Left cardiac atrium (tissue), 4 donors: ENCODE measurements at places on chromosomes 2 and 18.

DNA sequence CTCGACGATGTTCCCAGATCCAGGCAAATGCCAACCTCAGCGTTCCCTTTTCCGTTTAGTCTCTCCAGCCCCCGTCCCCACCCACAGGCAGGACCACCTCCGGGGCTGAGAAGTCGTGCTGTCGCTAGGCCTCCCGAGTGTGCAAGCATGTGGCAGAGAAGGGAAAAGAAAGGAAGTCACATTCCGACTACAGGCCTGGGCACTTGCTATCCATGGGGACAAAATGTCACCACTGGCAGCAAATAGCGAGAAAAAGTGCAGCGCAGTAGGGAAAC, 420 bp downstream of the PIGN start:
- no peak for DNase-seq

DNA sequence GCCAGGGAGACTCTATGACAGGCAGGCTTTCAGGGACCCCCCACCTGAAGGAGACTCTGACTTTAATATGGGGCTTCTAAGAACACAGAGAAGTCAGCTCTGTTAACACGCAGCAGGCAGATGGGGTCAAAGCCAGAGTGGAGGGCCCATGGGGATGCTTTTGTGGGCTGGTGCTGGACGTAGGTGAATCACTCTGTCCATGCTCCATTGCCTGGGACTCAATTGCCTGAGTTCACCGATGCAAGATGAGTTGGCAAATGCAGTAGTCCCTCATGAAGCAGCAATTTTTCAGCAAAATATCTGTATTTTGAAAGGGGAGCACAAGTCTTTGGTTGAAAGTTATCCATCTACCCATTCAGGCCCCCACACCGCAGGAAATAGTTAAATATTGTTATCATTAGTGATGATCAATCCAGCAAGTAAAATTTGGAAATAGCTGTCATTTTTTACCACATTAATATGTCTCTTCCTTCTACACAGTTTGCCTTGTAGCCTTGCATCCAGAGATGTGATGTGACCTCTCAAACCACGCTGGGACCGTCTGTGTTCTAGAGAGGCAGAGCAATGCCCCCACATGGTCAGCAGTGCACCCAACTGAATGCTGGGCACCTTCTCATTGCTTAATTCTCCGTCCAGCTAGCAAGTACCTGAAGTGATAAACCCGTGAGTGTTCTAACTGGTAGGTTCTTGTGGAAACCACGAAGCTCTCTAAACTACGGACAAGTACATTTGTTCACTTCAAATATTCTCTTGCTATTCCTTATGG, 34.8 kb upstream of the FAM110C start:
- DNase-seq = no peak

DNA sequence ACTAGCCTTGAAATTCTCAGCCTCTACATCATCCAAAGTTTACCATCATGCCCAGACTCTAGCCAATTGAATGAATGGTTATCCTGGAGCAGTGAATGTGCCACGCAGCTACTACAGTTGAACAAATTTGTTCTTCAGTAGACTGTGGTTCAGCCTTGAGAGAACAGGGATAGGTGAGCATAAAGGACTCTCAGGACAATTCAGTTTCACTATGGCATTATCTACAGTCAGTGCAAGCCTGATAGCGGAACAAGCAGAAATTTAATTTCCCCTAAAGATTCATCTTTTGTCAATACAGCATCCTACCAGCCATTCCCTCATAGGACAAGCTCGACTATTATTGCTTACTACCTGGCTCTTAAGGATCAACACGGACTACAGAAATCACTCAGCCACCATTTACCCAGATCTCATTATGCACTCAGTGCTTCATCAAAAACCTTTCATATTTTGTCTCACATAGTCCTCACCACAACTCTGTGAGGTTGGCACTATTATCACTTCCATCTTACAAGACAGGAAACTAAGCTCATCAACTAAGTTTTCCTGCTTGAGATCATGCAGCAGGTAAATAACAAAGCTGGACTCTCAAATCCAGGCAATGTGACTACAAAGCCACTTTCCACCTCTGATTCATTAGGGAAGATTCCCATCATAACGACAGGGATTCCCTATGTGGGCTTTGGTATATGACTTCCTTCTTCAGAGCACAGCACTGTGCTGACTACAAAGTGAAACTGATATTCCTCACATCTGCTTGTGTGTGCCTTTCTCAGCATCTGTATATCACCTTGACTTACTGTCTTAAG, 181.5 kb upstream of the ACVR2A start:
- no peak for DNase-seq

- no peak for DNase-seq
These were observed 341.6 kb upstream of the VWC2L start for GRCh38 chr2:214069254-214069653.

- no peak for DNase-seq
These were observed 2.4 kb downstream of the CXXC1 start for GRCh38 chr18:50285071-50285470.

DNA sequence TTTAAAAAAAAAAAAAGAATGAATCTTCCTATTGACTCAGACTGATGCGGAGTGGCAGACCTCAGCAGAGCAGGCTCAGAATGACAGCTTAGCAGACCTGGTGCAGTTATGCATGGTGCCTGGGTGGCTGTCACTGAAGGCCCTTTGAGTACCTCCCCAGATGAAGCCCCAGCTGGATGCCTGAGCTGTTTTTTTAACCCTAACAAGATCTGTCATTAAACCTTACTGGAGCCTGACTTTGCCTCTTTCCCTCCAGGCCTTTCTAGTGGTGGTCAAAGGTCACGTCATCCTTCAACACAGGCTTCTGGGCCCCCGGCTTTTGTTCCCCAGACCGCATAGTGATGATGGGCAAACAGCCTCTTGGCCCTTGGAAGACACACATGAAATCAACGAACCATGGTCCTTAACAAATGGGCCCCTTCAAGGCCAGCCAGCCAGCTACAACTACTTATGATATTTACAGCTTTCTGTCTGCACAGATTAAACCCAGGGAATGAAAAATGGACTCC, 138.3 kb upstream of the CYP1B1 start:
- no peak for DNase-seq

GRCh38 chr2:58876126-58876525, 635.0 kb upstream of the FANCL start:
- no peak for DNase-seq

- DNase-seq = no peak
These were observed 5.2 kb downstream of the PRLH start for GRCh38 chr2:237571551-237571950.
